ENCODE measurements at places on chromosomes 7 and 10.

GRCh38 chr10:48400129-48400849, 93.8 kb downstream of the MAPK8 start:
- DNase-seq = peak; percentile 67

DNA sequence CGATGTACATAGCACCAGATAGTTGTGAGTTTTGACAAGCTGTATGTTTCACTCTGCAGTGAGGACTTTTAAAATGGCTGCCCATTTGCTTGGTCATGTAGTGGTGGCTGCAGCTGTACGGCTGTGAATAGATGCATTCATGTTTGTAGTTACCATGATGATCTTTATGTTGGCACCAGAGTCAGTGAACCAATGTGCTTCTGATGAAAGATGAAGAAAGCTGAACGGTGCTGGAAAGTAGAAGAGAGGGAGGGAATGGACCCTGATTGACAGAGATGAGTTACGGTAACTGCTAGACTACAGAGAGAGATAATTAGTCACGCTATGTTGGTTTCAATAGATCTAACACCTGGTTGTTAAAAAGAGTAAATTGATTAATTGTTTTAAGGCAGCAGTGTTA, 256.8 kb downstream of the CELF2 start:
- DNase-seq = no peak

DNA sequence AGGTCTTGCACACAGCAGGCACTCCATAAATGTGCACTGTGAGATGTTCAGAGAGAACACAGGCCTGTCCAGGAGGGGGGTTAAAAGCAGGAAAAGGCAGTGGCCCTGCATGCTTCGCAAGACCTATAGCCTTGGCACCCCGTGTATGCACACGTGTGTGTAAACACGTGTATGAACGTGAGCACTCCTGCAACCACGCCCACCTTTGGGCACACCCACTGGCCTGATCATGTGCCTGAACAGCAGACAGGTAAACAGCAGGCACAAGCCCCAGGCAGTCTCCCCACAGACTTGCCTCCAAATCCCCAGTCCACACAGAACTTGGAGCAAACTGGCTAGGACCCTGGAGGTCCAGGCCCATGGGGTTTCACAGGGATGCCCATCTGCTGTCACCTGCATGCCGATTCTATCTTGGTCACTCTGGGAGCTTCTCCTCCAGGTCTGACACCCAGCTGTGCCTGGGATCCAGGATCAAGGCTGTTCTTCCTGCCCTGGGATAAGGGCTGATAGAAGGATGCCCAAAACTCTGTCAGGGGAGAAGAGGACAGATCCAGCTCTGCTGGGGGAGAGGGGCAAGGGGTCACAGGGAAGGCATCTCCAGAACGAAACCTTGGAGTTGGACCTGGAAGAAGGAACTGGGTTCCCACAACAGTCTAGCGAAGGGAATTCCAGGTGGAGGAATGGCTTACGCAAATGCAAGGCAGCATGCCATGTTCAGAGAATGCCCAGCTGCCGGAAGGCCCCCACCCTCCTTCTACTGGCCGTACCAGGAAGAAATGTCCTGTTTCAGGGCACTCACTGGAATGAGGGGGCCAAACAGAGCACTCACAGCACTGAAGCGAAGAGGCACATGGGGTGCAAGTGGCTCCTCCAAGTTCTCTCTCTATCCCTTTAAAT, 14.3 kb upstream of the ZMIZ1 start:
- DNase-seq = no peak

- DNase-seq = no peak
These were observed 33.7 kb upstream of the ERCC6 start for GRCh38 chr10:49572594-49573114.

- DNase-seq = no peak
These were observed 28.7 kb upstream of the JAKMIP3 start for GRCh38 chr10:132036887-132037675.

DNA sequence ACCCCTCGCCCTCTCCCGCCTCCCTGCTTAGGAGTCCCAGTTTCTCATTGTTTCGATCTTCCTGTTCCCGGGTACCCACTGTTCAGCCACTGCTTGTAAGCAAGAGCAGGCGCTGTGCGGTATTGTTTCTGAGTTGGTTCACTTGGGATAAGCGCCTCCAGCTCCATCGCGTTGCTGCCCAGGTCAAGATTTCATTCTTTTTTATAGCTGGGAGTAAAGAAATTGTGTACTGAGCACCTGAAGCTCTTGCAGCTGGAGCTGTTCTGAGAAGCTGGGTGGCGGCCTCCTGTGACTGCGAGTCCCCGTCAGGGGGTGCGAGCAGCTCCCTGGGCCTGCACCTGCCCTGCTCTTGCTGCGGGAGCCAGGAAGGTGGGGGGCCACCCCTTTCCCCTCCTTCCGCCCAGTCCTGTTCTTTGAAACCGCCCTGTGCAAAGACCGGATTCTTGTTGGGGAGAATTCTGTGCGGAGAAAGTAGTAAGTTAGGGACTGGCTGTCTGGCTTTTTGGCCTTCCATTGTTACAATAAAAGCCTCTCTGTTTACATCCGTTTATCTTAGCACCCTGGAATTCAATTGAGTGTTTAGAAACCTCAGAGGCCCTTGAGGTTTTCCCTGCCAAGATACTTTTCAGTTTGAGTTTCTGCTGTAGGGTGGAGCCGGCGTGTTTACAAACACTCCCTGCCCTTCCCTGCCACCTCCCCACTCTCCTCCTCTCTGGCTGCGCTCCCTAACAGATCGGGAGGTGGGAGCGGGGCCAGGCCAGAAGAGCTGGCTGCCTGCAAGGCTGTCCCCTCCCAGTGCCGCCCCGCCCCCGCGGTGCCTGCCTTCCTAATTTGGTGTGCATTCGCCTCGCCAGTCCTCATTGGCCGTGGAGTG, 30.8 kb upstream of the AP5Z1 start:
- peak; percentile 100 for DNase-seq

GRCh38 chr10:87503401-87503800, 1.3 kb upstream of the MINPP1 start:
- no peak for DNase-seq

DNA sequence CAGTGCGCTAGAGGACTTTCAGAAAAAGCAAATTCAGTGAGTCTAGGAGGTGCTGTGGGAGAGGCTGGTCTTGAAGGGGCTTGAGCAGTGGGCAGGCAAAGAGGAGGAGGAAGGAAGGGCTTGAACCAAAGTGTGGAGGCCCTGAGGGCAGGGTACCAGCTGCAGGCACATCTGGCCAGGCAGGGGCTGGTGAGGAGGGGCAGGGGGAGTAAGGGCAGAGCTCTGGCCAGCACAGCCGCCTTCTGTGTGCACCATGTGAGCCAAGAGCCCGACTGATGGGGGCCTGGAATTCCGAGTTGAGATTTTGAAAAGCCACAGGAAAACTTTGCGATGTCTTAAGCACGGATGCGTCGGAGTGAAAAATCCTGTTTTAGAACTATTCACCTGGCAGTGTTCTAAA, 74.5 kb downstream of the PRPF18 start:
- DNase-seq = no peak

Measured in EL (cell line).